Heart right ventricle (tissue), 16 donors: ENCODE measurements at places on chromosomes 12 and 14. TPM values are rescaled to one million over a fixed set of nuclear protein-coding genes. Genes with fewer than 3 reads are reported as not detected.
A peak's percentile ranks its signal among the peaks of the same experiment; 100 is the strongest.

RNASE1 gene
- total RNA-seq = 369 TPM

WIF1 gene
- not detected for total RNA-seq

SNX6 gene
- 89.8 TPM for total RNA-seq

USP44 gene
- total RNA-seq = 0.19 TPM

MAP1LC3B2 gene
- total RNA-seq = 4.1 TPM

ACVRL1 gene
- total RNA-seq = 25.6 TPM

BCL7A gene
- 14.2 TPM for total RNA-seq

HEBP1 gene
- 54.6 TPM for total RNA-seq

GRCh38 chr12:57614948-57615500, 3.8 kb downstream of the ARHGEF25 start:
- H3K36me3 ChIP-seq = no peaks in the 10 kb centered on the region
- H3K4me1 ChIP-seq = peaks cover 76% of the 10 kb centered on the region
- no peak overlapping the region for H3K4me3 ChIP-seq
- peak overlapping the region; percentile 75 for H3K27ac ChIP-seq
- no peak for DNase-seq
- H3K27me3 ChIP-seq = peaks cover 9% of the 10 kb centered on the region

GRCh38 chr12:125470838-125471783, 405.9 kb downstream of the AACS start:
- H3K27ac ChIP-seq = no peak overlapping the region
- no peak overlapping the region for H3K4me3 ChIP-seq
- no peaks in the 10 kb centered on the region for H3K36me3 ChIP-seq
- no peaks in the 10 kb centered on the region for H3K4me1 ChIP-seq

- H3K4me3 ChIP-seq = no peak overlapping the region
- H3K27me3 ChIP-seq = no peaks in the 10 kb centered on the region
- H3K27ac ChIP-seq = no peak overlapping the region
- H3K4me1 ChIP-seq = peaks cover 8% of the 10 kb centered on the region
- DNase-seq = no peak
- peaks cover 36% of the 10 kb centered on the region for H3K36me3 ChIP-seq
These were observed 89.2 kb upstream of the TMEM263 start for GRCh38 chr12:106866426-106867080.

GRCh38 chr14:102827716-102828115, 50.5 kb downstream of the TRAF3 start:
- no peak overlapping the region for H3K4me3 ChIP-seq
- no peaks in the 10 kb centered on the region for H3K27me3 ChIP-seq
- no peaks in the 10 kb centered on the region for H3K4me1 ChIP-seq

- no peaks in the 10 kb centered on the region for H3K27me3 ChIP-seq
- no peaks in the 10 kb centered on the region for H3K36me3 ChIP-seq
- DNase-seq = no peak
These were observed 25.8 kb downstream of the SLC39A9 start for GRCh38 chr14:69424149-69424923.

DNA sequence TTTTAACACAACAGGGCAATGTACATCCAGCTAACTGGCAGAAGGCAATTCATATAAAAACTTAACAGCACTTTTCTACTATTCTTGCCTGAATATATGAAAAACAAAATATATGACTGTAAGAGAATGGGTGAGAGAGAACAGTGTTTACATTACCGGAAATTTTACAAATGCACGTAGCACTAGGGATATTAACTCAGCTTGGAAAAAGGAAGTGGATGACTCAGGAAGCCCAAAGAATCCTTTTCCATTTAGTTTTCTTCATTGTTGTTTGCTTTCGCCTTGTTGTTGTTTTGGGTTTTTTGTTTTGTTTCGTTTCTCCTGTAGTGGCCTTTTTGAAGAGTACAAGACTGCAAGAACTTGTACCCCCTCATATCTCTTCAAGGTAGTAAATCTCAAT, 295.5 kb downstream of the EGLN3 start:
- no peaks in the 10 kb centered on the region for H3K27me3 ChIP-seq
- no peak for DNase-seq

DNA sequence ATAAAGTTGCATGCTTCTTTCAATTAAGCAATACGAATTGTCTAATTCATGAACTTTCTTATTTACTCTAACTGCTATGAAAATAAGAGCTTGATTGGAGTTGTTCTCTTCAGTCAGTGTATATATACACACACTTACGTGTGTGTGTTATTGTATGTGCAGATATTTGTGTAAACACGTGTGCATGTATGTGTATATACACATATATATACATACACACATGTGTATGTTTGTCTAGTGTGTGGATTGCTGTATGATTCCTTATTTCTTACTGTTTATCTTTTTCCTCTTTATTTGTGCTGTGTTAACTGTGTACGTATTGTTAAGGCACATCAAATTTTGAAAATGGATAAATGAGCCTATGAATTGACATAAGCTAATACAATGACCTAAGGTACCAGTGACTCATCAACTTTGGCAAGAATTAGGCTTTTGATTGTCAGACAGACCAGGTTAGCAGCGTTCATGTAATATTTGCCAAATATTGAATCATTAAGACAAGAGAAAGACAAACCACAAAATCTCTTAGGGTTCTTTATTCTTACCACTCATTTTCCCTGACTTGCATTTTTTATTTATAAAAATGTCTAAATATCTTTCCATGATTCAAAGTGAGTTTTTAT, 423.9 kb downstream of the SOX5 start:
- H3K4me3 ChIP-seq = no peak overlapping the region
- H3K4me1 ChIP-seq = no peaks in the 10 kb centered on the region
- H3K36me3 ChIP-seq = no peaks in the 10 kb centered on the region
- no peak overlapping the region for H3K27ac ChIP-seq

GRCh38 chr14:92105073-92105892, 1.1 kb downstream of the ATXN3 start:
- H3K27me3 ChIP-seq = no peaks in the 10 kb centered on the region
- no peak for DNase-seq
- H3K36me3 ChIP-seq = no peaks in the 10 kb centered on the region

DNA sequence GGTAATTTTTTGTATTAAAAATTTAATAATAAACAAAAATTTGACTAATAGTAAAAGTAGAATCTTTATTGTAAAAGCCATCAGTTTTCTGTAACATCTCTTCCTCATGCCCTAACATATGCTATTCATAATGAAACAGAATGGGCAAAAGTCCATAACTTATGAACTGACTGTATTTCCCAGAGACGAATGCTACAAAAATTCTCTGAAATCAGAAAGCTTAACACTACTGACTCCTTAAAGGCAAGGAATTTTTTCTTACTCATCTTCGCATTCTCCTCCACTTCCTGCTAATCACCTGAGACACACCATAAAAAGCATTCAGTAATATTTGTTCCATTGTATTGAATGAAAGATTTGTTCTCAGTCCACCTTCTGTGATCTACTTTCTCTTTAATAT, 17.6 kb downstream of the MON2 start:
- no peak overlapping the region for H3K4me3 ChIP-seq
- H3K27me3 ChIP-seq = no peaks in the 10 kb centered on the region
- no peak overlapping the region for H3K27ac ChIP-seq
- no peaks in the 10 kb centered on the region for H3K36me3 ChIP-seq
- no peaks in the 10 kb centered on the region for H3K4me1 ChIP-seq
- DNase-seq = no peak

DNA sequence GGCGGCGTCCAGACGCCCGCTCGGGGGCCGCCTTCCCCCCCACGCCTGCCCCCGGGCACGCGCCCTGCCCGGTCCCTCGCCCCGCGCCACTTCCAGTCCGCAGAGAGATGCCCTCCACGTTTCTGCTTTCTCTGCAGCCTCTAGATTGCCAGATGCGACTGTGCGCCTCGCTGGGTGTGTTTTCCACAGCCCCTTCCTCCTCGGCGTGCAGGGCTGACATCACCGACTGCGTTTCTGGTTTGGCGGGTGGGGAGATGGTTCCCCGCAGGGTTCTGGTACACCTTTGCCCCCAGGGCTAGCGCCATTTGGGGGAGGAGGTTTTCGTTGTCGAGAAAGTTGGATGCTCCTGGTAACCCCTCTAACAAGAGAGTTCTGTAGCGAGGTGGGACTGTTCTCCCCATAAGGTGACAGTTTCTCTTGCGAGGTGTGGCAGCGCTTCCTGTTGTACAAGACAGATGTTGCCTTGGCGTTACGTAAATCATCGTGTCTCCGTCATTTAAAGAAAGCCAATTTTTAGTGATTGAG, 1.5 kb downstream of the CALM1 start:
- peaks cover 36% of the 10 kb centered on the region for H3K36me3 ChIP-seq
- H3K27ac ChIP-seq = peak overlapping the region; percentile 93
- H3K4me1 ChIP-seq = peaks cover 52% of the 10 kb centered on the region
- H3K4me3 ChIP-seq = peak overlapping the region; percentile 98
- no peak for DNase-seq
- H3K27me3 ChIP-seq = no peaks in the 10 kb centered on the region
